Fibroblast of lung (primary cell): ENCODE measurements at places on chromosomes 12 and 14. TPM values are rescaled to one million over a fixed set of nuclear protein-coding genes. Genes with fewer than 3 reads are reported as not detected.

DNA sequence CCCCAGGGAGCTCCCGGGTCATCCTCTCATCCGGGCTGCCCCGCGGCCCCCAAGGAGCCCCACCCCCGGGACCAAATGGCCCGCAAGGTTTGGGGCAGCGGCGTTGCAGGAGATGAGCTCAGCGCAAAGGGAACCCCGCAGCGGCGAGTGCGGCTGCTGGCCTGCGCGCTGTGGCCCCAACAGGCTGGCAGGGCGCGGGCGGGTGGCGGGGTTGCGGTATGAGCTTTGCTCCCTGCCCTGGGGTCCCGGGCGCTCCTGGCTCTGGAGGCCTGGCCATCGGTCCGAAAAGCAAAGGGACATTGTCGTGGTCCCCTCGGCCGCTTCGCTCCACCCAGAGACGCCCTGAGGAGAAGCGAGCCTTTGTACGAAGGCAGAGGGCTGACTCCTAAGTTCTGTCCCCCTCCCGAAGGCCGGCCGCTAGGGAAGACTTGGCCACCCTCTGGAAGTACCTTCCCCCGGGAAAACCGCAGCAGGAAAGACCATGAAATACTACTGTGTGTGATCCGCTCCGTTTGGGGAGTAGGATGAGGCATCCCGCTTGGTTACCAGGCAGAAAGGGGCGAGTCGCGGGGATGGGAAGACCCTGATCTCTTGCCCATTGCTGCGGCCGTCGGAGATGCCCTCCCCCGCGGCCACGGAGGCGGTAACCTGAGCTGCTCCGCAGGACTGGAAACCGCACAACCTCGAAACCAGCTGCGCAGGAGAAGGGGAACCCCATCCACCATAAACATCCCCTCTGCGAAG is 620 bp upstream of the NID2 start:
- peak; percentile 72 for DNase-seq

DNA sequence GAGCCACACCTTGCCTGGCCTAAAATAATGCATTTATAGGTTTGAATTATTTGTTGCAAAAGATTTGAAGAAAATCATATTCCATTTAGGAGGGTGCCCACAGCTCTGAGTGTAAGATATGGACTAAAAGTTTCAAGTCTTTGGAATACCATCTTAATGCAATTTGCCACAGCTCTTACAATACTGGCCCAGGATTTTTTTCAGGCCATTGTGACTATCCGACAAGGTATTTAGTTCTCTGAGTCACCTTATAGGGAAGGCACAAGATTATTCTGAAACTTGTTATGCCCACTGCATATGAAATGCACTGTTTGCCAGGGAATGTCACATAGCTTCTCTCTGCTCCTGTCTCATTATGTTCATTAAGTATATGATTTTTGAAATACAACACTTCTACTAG is 29.6 kb upstream of the SLC6A13 start:
- peak; percentile 63 for DNase-seq

- DNase-seq: no peak
Measured at GRCh38 chr12:123114304-123115083, 36.4 kb downstream of the PITPNM2 start.

GRCh38 chr14:23349156-23349845 is 3.4 kb downstream of the SLC22A17 start:
- DNase-seq: no peak

DNA sequence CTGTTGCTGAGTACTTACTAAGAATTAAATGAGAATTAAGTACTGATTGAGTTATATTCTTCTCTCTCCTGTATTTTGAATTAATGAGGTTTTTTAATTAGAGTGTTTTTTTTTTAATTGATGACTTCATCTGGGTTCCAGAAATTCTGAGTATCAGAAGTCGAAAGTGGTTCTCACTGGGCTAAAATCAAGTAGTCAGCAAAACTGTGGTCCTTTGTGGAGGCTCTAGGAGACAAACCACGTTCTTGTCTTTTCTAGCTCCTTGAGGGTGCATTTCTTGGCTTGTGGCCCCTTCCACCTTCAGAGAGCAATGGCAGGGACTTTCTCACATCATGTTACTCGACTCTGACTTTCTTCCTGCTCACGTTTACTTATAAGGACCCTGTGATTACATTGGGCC is 8.1 kb upstream of the DYRK4 start:
- DNase-seq: no peak

DNA sequence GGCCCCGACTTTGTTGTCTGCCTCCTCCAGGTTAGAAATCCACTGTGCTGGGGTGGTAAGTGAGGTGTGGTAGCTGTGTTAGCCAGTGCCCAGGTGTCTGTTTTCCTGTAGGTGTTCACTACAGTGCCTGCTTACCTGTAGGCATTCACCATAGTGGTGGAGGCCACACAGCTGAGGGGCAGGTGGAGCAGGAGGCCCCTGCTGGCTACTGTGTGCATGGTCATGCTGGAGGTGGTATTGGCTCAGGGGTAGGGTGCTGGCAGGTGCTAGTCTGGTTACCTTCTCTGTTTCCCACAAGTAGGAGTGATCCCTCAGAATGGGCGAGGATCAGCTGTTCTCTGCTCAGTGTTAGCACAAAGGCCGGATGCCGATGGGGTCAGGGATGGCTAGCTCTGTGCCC is 217.3 kb downstream of the SYT10 start:
- DNase-seq: no peak

DNA sequence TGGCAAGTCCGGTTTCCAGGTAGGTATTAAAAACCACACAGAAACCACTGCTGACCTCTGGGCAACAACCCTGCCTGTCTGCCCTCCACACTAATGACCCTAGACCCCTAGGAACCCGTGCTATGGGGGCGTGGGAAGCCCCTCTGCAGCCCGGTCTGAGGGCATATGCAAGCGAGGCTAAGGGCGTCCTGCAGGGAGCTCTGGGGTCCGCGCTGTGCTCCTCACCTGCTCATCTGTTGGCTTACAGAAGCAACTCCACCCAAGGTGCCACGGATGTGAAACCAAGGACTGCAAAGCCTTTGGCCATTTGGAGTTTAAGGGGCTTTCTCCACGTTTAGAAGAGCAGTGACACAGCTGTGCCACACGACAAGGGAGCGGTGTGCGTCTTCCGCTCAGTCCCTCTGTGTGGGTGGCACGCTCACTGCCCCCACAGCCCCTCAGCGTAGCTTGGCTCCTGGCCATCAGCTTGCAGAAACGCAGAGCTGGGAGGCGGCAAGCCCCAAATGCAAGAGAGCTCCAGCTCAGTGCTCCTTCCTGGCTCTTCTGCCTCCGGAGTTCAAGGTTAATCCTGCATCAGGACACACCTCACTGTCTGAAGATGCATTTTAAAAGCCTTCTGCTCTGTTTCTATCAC is 18.4 kb downstream of the AMN start:
- no peak for DNase-seq

GRCh38 chr12:89154743-89155499 is 197.4 kb downstream of the DUSP6 start:
- no peak for DNase-seq

- no peak for DNase-seq
Measured at GRCh38 chr12:130622803-130623202, 93.3 kb downstream of the RIMBP2 start.

GRCh38 chr14:73245480-73246325 is 8.4 kb downstream of the PAPLN start:
- no peak for DNase-seq

- DNase-seq: no peak
Measured at GRCh38 chr12:95182868-95183415, 34.3 kb downstream of the FGD6 start.

DNA sequence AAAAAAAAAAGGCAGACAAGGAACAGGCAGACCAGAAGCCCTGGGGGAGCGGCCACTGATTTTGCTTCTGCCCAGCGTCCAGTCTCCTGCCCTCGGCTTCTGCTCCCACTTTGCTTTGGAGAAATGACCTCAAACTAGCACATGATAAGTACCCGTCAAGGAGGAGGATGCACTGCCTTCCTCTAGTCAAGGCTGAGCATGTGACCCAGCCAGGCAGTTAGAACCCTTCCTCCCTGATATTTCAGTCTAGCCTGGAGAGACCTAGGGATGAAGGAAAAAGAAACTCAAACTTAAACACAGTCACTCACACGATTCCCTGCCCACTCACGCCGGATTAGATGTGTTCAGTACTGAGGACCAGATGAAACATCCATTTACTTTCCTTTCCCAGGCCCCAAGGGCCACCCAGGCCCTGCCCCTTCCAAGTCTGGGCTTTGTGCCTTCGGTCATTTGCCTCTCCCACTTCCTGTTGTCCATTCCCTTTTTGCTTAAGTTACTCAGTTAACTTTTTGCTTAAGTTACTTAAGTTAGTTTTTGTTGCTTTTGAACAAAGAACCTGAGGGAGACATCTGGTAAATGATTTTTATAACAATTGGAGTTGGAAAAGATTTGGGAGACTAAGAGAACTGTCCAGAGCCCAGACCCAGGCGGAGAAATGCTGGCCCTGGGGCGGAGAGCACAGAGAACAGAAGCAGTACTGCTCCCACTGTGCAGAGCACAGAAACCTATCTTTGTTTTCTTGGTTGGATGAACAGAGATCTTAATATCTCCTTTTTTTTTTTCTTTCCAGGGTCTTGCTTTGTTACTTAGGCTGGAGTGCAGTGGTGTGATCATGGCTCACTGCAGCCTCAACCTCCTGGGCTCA is 23.0 kb upstream of the TTC7B start:
- peak; percentile 33 for DNase-seq

GRCh38 chr12:4743046-4743445 is 22.8 kb downstream of the GALNT8 start:
- DNase-seq: no peak

DNA sequence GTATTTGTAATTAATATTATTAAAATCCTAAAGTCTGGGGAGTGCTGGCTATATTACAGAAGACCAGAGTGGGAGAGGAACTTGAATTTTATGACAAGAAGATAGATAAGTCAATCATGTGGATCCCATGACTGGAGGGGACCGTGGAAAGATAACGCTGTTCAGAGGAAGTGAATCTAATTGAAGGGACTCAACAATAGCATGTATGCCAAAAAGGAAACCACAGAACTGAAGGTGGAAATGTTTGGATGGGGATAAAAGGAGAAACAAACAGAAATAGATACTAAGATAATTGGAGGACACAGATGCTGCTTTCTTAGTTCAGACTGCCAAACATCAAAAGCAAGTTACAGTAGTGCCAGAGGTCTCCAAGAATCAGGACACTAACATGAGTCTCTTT is 21.1 kb downstream of the OR6J1 start:
- DNase-seq: no peak

- DNase-seq: no peak
Measured at GRCh38 chr12:121630791-121631355, 4.5 kb downstream of the ORAI1 start.

- no peak for DNase-seq
Measured at GRCh38 chr12:113528606-113529293, 57.1 kb upstream of the LHX5 start.

DNA sequence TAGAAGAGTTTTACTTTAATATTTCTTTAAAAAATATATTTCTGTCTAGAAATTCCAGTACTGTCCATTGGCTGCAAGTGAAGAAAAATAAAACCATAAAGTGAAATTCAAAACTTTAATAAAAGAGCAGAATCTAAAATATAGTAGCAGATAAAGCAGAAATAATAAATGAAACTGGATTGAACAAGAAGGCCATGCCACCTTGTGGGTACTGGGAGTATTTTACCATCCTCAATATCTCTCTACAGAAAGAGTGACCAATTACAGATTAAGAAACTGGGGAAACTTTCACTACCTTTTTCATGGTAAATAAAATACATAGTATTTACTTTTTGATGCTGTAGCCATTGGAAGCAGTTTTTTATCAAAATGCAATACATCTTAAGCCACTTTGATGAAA is 220.5 kb downstream of the BCAT1 start:
- peak; percentile 35 for DNase-seq

DNA sequence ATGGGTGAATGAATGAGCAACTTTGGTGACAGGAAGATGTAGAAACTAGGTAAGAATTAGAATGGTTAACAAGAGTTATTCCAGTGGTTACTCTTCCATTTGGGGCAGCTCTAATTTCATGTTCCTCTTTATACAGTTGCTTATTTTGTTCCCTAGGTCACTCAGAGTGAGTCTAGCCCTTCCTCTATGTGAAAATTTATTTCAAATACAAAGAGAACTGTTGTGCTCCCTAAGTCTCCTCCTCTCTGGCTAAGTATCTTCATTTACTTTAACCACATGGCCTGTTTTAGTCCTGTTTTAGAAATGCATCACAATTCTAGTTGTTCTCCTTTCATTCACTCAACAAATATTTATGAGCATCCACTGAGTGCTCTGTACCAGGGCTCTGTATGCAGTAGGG is 51.1 kb upstream of the HIF1A start:
- no peak for DNase-seq

- no peak for DNase-seq
Measured at GRCh38 chr14:70100071-70100470, 88.7 kb downstream of the SLC8A3 start.

DNA sequence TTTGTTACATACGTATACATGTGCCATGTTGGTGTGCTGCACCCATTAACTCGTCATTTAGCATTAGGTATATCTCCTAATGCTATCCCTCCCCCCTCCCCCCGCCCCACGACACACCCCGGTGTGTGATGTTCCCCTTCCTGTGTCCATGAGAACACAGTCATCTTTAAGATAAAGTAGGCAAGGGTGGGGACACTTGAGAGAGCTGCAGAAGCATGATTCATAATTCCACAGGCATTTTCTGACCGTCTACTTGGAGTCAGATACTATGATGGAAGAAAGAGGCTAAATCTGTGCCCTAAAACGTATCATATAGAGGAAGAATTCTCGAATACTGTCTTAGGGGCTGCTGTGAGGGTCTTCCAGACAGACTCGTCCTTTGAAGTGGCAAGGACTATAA is 145.9 kb upstream of the VASH1 start:
- DNase-seq: no peak

- peak; percentile 71 for DNase-seq
Measured at GRCh38 chr12:60501124-60501729, 905.4 kb downstream of the SLC16A7 start.

DNA sequence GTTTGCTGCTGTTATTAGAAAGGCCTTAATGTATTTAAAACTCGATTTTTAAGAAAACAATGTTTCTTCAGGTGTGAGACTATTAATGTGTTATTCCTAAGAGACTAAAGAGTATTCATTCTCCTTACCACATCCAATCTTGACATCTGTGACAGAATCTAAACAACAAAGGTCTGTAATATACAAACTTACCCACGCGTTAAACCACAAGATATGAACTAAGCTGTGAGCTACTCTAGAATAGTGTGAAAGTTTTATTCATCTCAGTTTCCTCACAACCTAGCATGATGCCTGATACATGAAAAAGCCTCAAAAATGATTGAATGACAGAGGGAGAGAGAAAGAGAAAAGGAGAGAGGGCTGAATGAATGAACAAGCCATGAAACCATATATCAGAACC is 117.3 kb upstream of the COCH start:
- DNase-seq: no peak

GRCh38 chr12:84814664-84815245 is 97.8 kb downstream of the SLC6A15 start:
- peak; percentile 72 for DNase-seq

GRCh38 chr12:125786143-125786542 is 720.9 kb downstream of the AACS start:
- DNase-seq: peak; percentile 50

GRCh38 chr14:24368562-24369252 is 723 bp downstream of the NFATC4 start:
- peak; percentile 75 for DNase-seq

The ACOT6 gene
- total RNA-seq: not detected in 2 replicates

The TAS2R46 gene
- total RNA-seq: 1.5 and 2.0 TPM in 2 replicates

The TIGAR gene
- 12.3 and 19.5 TPM in 2 replicates for total RNA-seq

The ALX1 gene
- not detected in 2 replicates for total RNA-seq

The COCH gene
- 0.33 and 0.51 TPM in 2 replicates for total RNA-seq

The LAG3 gene
- 0.17 and 0.26 TPM in 2 replicates for total RNA-seq

The SYCP3 gene
- 0.17 and 0.26 TPM in 2 replicates for total RNA-seq

The MDGA2 gene
- not detected in 2 replicates for total RNA-seq

The SPTB gene
- total RNA-seq: under 0.01 TPM in 1 of 2 replicates, not detected in the other

The PLCZ1 gene
- total RNA-seq: not detected in 2 replicates

The SALL2 gene
- total RNA-seq: 3.1 and 3.5 TPM in 2 replicates
